Fibroblast of skin of back (primary cell): ENCODE measurements at places on chromosomes 3 and 15.

DNA sequence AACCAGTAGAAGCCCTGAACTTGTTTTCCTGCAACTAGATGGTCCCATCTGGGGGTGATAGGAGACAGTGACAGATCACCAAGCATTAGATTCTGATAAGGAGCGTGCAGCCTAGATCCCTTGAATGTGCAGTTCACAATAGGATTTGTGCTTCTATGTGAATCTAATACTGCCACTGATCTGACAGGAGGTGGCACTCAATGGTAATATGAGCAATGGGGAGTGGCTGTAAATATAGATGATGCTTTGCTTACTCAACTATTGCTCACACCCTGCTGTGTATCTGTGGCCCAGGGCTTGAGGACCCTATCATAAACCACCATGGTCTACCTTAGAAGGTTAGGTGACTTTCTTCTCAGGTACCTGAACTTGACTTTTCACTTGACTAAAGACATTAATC, 417.1 kb upstream of the ARHGEF26 start:
- DNase-seq, result no peak

- no peak for DNase-seq
Measured at GRCh38 chr3:193903966-193904365, 232.0 kb upstream of the HES1 start.

- no peak for DNase-seq
Measured at GRCh38 chr15:57418635-57419034, 42.3 kb downstream of the CGNL1 start.

DNA sequence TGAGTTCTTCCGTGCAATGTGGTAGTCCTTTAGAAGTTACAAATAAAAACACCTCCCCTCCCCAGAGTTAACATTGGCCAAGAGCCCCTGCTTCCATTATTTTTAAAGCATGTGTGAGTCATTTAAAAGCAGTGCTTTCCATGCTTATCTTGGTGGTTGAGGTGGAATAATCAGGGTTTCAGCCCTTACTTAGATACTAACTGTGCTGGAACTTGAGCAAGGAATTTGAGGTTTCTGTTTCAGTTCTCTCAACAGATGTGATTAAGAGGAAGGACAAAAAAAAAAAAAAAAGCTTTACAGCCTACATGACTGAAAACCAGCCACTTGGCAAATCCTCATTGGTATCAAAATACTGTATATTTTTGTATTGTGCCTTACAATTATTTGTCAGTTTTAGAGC, 64.5 kb downstream of the CGNL1 start:
- DNase-seq, result peak; percentile 85

- DNase-seq, result no peak
Measured at GRCh38 chr3:17550624-17551023, 191.8 kb downstream of the TBC1D5 start.

GRCh38 chr15:56725386-56725785, 7.9 kb downstream of the ZNF280D start:
- DNase-seq, result no peak

GRCh38 chr3:20743553-20744321, 557.7 kb upstream of the SGO1 start:
- DNase-seq, result no peak

DNA sequence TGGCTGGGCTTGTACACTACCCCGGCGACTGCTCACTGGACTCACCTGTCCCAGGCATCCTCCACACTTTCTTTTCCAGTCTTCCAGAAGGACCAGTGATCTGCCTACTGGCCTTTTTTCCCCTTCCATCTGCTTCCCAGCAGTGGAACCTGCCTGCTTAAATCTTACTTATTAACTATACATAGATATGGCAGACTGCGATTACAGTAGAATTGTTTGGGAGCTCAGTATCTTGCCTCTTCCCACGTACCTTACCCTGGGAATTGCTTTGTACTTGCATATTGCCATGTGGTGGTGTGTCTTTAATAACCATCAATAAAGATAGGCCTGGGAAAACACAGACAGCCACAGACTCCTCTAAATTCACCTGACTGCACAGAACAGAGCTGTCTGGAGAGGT, 11.8 kb upstream of the HES1 start:
- no peak for DNase-seq

GRCh38 chr15:92460023-92460422, 66.3 kb downstream of the ST8SIA2 start:
- DNase-seq, result no peak

- DNase-seq, result no peak
Measured at GRCh38 chr15:87293031-87293430, 963.5 kb downstream of the NTRK3 start.

DNA sequence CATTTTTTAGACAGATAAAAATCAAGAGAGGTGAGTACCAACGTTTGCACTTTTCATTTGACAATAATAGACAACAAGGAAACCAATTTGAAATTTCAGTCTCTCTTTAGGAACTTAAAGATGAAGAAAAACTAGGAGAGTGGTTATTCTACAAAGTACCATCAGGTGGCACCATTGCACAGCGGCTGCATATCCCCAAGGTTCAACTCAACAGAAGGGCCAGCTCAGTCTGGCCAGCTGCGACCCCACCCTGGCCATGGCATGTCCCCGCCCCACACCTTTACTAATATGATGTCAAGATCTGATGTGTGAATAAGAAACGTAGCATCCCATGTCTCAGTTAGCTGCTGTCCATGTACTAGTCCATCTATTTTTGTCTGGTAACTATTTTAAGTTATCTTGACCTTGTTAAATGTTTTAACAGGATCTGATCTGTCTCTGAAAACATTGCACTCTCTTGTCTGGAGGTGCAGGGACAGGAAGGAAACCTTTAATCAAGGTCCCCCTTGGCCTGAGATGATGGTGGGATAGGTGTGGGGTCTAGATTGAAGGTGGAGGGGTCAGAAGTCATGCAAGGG, 35.5 kb upstream of the CGNL1 start:
- peak; percentile 54 for DNase-seq

DNA sequence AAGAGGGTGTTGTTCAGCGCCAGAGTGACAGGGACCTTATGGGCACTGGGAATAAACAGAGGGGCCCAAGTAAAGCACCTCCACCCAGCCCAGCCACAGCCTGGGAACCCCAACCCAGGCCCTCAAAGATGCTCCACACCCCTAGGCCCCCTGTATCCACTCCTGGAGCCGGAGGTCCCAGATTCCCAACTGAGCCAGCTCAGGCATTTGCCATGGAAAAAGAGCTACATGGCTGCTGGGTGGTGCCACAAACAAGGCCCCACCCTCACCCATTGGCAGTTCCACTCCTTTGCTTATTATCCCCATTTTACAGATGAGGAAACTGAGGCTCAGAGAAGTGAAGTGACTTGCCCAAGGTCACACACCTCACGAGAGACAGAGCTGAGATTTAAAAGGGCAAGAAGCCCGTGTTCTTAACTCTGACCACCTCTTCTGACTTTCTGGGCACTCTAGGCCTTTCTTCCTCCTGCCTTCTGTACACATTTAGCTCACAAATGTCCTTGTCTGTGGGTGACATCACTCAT, 16.9 kb downstream of the ANPEP start:
- DNase-seq, result no peak
